ENCODE measurements at places on chromosomes 12 and 14. TPM values are rescaled to one million over a fixed set of nuclear protein-coding genes. Genes with fewer than 3 reads are reported as not detected.

DNA sequence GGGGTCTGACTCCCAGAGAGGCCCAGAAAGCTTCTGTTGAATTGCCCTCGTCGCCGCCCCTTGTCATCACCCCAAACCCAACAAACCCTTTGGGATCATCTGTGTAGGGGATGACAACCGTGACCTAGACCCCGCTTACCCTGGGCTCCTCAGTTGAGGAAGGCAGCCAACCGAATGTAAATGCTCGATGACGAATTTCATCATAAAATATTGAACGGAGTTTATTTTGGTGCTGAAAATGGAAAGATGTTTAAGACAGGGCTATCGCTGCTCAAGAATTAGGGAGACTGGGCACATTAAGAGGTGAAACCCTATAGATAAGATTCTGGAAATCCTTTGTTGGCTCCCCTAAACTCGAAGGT, 512 bp downstream of the ACTR10 start:
- no peak for DNase-seq

PLBD1 gene
- total RNA-seq, result not detected

DNA sequence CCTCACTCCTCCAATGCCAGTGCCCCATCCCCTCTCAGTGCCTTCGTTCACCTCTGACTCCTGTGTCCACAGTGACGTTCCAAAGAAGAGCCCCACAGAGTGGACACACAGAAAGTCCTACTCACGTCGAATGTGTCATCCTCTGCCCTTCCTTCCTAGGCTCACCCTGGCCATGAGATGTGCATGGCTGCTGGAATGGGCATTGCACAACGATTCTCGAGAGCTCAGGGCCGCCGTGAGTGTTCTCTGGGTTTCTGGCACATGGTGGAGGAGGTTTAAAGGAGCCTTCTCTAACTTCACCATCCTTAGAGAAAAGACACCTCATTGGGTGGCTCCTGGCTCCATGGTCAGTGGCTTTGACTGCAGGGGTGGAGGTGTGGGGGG, 12.8 kb upstream of the CEP170B start:
- DNase-seq, result no peak

GRCh38 chr14:85129921-85130320, 400.0 kb upstream of the FLRT2 start:
- no peak for DNase-seq

ALKBH2 gene
- 15.3 TPM for total RNA-seq

Measured in activated CD8-positive, alpha-beta T cell treated with anti-CD3 and anti-CD28 coated beads, Interleukin-2, amount 10 ng/mL, durations not matched to agents 7 days and 5 days (primary cell).